ENCODE measurements at places on chromosomes 2 and 18.

DNA sequence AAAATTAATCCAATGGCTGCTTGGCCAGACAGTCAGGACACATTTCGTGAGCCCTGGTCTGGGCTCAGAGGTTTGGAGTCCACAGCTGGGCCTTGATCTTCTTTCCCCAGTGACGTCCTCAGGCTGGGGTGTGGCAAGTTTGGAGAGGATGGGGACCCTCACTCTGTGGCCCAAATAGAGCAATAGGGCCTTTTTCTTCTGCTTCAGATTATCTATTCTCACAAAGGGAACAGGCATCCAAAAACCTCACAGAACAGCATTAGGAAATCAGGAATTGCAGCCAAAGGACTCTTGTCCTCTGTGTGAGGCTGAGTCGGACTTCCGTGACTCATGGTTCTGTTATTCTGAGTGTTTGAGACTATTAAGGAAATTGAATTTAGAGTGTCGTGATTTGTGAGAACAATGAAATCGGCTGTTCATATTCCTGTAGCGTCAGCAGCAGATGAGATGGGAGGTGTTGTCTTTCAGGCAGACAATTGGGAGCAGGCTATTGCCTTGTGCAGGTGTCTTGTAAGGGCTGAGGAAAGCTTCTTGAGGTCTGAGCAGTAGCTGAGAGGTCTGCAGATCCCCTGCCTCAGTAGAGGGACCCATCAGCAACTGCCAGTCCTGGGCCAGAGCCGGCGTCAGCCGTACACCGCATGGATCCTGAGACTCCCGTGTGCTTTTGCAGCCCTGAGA, 113.8 kb downstream of the SH3RF3 start:
- DNase-seq = no peak

- no peak for DNase-seq
Observed at GRCh38 chr2:95042472-95043271, 17.2 kb downstream of the MAL start.

DNA sequence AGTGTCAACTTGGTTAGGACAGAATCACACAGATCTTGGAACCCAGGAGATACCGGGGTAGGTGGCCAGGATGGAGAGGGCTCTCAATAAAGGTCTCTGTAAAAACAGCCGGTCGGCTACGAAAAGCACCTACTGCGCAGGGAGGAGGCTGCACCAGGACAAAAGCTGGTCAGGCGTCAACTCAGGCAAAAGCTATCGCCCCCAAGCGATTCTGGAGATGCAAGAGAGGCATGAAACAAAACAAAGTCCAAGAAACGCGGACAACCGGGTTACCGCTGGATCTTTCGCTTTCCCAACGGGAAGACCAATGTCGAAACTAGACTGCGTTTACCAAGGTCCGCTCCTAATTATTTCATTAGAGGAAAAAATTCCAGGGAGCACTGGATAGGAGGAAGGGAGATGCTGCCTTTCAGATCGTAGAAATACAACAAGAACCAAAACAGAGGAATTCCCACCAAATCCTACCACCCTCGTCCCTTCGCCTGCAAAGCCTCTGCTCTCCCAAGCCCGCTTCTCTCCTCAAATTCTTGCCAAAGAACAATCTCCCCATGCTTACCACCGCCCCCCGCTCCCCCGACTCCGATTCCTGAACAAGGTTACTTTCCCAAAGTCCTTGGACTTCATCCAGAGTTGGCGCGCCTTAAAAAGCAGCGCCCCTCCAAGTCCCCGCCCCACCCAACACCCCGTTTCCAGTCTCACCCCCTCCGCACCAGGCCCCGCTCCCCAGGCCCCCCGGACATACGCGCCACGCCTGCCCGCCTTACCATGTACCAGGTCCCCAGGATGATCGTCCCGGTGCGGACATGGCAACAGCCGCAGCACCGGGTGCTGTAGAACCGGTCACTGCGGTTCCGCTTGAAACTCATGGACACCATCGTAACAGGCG, 539 bp downstream of the LAPTM4A start:
- DNase-seq = no peak

DNA sequence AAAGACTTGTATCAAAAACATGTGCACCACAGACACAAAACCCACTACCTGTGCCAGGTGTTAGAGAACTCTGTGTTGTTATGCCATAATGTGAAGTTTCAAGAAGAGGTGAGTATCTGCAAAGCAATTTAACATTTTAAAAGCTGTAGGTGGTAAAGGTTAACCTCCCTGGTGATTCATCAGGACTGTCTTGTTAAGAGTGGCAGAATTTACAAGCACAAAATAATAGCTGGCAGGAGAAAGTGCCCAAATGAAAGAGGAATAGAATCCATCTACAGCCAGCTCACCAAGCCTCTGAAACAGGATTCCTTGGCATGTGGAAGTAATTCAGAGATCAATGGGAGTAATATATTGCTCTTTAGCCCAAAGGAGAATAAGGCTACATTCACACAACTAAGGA, 230.7 kb downstream of the AFF3 start:
- DNase-seq = no peak

- DNase-seq = no peak
Observed at GRCh38 chr2:172513935-172514586, 41.8 kb upstream of the PDK1 start.

GRCh38 chr2:159459279-159459678, 157.1 kb downstream of the BAZ2B start:
- DNase-seq = no peak

GRCh38 chr2:126936219-126936723, 37.6 kb downstream of the TEX51 start:
- no peak for DNase-seq

DNA sequence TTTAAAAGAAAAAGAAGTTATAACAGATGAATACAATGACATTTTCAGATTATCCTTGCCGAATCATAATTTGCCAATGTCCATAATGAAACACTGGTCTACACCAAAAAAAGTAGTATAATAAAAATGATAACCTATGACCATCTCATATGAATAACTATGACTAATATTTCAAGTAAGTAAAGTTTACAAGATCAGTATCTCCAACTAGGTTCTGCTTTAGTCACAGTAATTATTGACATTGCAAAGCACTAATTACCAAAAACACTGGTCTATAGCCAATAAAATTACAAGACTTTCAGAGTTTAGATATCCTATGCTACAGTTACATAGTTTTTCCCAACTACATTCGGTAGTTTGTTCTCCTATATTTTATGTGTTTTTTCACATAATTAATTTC, 136.7 kb downstream of the MEMO1 start:
- no peak for DNase-seq

- no peak for DNase-seq
Observed at GRCh38 chr2:97728091-97728731, 14.8 kb downstream of the ZAP70 start.

DNA sequence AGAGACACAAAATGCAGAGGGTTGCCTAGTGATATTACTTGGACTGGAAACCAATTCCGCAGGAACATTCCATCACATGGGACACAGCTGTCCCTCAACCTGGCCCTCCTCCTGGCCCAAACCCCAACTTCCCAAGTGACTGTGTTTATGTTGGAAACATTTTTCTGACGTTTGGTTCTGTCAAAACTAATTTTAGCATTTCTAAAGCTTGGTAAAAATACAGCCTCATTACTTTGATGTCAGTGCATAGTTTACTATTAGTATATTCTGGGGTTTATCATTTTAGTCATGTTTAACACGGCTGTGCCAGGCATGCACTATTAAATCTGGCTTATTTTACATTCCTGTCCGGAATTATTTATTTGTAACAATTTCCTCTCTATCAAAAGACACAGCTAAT, 69.9 kb downstream of the GLI2 start:
- DNase-seq = no peak

GRCh38 chr2:212145121-212145520, 393.5 kb downstream of the ERBB4 start:
- no peak for DNase-seq

DNA sequence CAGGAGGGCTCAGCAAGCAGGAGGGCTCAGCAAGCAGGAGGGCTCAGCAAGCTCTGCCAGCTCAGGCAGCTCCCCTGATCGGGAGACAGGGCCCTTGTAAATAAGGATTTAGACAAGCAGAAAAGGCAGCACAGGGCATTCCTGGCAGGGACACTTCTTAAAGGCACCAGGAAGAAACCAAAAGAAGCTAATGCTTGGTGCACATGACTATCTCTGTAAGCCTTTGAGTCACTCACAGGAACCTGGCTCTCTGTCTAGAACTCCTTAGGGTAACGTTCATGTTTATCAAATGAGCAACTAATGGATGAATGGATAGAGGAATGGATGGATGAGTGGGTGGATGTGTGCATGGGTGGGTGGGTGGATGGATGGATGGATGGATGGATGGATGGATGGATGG, 28.4 kb downstream of the TMEM37 start:
- no peak for DNase-seq

DNA sequence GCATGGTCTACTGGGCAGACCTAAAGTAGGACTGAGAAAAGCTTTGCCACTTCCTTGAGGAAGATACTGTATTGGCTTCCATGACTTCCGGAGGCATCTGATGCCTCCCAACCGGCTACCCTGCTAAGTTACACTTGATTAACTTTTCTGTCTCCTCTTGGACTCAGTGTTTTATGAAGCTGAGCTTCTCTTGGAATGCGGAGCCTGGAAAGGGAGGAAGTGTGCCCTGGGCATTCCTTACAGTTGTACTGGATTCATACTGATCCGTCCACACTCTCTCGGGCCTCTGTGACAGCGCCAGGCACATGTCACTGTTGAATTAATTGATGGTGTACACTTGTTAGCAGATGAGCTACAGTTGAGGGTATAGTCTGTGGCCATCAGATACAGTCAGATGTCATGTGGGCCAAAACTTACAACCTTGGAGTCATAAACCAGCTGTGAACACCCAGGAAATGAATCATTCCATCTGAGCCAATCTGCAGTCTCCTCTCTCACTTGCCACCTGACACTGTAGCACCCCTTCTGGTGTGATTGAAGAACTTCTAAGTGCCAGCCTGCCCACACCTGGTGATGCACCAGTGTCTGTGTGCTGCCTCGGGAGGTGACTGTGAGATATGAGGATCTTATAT, 122.5 kb downstream of the FHOD3 start:
- no peak for DNase-seq

DNA sequence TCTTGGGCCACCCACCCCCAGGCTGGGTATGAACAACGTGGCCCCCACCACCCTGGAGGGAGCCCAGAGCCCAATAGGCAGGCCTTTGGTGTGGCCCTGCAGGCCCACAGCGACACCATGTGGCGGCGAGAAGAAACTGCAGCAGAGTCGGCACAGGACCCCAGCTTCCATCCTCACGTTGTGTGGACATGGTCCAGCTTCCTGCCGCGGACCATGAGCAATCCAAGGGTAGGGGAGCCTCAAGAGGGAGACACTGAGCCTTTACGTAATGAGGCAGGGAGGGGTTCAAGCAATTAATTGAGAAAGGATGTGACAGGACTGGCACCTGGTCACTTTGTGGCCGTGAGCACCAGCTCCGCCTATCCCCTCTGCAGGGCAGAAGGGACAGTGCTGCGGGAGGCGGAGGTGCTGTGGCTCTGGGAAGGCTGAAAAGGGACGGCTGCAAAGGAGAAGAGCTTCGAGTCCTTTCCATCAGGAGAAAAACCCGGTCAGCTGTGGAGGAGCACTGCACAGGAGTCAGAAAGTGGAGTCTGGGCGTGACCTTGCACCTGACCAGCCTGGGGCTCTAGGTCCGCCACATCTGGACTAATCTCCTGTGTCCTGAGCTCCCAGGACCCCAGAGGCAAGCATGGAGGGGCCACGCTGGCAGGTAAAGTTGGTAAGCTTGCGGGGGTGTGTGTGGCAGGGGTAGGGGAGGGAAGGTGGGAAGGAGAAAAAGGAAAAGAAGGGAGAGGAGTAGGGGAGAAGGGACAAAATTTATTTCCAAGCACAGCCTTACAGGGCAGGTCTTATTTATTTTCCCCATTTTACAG, 44.9 kb downstream of the TMEM37 start:
- DNase-seq = no peak

DNA sequence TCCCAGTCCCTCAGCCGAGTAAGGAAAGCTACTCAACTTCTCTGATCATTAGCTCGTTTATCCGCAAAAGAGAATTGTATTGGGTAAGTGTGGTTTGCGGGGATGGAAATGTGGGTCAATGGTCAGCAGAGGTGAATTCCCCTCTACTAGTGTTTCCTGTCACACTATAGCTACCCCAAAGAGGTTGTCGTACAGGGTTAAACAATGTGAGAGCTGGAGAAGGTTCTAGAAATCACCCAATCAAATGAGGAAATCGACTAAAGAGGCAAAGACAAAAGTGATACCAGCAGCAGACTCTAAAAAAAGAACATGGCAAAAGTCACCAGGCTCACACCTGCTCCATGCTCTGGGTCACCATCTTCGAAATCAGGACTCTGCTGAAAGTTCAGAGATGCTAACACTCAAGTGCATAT, 144.7 kb upstream of the ITGA4 start:
- no peak for DNase-seq

DNA sequence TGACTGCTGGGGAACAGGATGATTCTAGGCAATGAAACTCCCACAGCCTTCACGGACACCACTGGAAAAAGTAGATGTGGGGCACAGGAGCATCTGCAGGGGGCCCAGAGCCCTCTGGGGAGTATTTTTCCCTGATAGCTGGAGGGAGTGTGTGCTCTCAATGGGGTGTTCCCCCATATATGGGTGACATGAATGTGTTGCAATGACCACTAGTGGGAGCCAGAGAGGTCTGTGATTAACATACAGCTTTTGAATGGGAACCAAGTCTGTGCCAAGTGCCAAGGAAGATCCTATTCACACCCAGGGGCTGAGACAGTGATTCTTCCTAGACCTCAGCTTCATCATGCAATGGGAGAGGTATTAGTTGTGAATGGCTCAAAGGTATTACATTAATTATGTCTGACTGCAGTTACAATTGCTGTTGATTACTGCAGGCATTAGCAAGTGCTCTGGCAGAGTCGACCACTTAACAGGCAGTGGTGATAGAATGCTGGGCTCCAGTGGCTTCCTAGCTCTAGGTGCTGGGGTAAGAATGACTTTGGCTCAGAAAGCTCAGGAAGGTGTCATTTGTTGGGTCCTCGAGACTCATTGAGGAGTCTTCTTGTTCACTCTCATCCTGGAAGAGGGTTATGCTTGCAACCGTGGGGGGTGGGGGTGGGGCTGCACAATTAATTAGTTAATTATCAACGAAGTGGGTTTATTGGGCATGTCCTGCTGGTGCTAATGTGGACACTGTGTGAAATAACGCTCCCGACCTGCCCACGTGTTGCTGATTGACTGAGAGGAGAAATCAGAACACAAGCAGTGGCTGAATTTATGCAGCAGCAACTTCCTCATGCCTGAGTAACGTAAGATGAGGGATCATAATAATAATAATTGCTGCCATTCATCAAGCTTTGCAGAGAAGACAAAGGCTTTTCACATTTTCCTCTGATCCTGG, 194.1 kb downstream of the CLIP4 start:
- peak; percentile 77 for DNase-seq

- DNase-seq = no peak
Observed at GRCh38 chr2:77434880-77435279, 87.3 kb downstream of the LRRTM4 start.

DNA sequence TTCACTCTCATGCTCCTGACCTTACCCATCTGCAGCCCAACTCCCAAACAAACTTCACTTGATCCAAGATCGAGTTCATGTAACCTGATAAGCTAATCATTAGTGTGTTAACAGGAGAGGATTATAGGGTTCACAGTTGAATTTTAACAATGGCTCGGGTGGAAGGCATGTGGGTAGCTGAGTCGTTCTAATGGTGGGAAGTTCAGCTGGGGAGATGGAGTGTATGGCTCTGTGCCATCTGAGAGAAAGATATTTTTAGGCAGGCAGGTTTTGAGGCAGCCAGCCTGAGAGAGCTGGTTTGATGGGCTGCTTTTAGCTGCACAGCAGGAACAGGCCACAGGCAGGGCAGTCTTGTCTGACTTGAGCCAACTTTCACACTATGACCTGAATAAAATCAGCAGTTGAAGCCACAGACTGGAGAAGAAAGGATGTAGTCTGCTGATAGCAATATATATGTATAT, 17.7 kb upstream of the NFE2L2 start:
- DNase-seq = no peak
